ENCODE measurements at places on chromosomes 5 and 9. TPM values are rescaled to one million over a fixed set of nuclear protein-coding genes. Genes with fewer than 3 reads are reported as not detected.

DNA sequence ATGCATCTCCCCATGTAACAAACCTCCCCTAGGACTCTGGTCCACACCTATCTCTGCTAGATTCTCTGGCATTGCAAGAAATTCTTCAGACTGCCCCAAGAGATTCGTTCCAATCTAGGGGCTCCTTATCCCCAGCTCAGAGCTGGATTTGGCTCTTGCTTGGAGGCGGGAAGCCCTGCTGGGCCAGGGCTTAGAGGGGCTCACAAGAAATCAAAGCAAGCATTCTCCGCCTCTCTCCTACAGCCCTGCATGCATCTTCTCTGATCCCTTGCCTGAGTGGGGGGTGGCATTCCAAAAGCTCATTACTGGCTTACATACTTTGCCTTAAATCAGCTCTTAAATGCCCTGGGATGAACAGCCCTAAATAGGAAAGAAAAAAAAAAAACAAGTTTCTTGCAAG, 75.8 kb downstream of the KCNIP1 start:
- no peak for DNase-seq

GRCh38 chr5:57753446-57753845, 270.8 kb upstream of the ACTBL2 start:
- DNase-seq = peak; percentile 30

GRCh38 chr5:135398160-135398854, 724 bp downstream of the MACROH2A1 start:
- no peak for DNase-seq

DNA sequence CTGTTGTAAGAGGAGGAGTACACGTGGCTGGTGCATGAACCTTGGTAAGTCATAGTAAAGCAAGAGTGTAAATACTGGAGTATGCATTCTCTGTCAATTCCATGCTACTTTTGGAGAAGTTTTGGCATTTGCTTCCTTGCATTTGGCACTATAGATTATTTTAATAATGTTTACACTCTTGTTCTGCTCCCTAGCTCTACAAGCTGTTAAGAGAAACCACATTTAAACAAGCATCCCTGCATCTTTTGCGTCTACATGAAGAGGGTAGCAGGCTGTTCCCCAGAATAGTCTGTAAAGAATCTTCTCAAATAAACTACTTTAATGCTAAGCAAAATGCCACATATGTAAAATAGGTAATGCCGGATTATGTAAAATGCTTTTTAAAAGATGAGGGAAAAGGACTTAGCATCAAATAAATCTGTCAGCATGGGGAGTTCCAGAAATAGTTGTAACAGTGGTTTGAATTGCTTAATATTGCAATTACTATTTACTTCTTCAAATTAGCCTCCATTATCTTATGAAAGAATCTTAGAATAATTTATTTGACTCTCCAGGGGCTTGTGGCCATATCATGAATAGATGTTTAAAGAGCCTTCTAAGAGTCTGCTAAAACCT, 2127.3 kb upstream of the WWC1 start:
- DNase-seq = no peak

- peak; percentile 70 for DNase-seq
Measured at GRCh38 chr5:138752951-138753793, at the start of gene CTNNA1. TSS of gene CTNNA1 (plus strand) at chr5:138753425. CDS start at chr5:138781925, 28,500 bp downstream.

- DNase-seq = no peak
Measured at GRCh38 chr5:90347462-90347861, 62.1 kb downstream of the CETN3 start.

- peak; percentile 77 for DNase-seq
Measured at GRCh38 chr9:32378496-32378895, 5.9 kb upstream of the ACO1 start.

- no peak for DNase-seq
Measured at GRCh38 chr9:137544176-137544760, 5.9 kb downstream of the PNPLA7 start.

GRCh38 chr5:171288066-171288465, 21.0 kb upstream of the TLX3 start:
- DNase-seq = no peak

DNA sequence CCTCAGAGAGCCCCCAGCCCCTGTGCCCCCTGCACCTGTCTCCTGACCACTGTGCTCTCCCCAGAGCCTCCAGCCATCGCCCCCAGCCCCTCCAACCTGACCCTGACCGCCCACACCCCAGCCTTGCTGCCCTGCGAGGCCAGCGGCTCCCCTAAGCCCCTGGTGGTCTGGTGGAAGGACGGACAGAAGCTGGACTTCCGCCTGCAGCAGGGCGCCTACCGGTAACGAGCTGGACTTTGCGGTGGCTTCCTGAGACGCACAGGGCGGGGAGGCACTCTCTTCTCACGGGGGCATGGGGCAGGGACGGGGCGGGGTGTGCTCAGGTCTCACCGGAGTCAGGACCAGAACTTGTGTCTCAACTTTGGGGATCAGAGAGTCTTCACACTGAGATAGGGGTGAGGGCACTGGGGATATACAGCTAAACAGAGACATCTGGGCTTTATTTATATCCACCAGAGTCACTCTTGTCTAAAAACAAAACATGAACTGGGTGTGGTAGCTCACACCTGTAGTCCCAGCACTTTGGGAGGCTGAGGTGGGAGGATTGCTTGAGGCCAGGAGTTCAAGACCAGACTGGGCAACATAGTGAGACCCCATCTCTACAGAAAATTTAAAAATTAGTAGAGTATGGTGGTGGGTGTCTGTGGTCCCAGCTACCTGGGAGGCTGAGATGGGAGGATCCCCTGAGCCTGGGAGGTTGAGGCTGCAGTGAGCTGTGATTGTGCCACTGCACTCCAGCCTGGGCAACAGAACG, 46.1 kb upstream of the ASS1 start:
- DNase-seq = no peak

- DNase-seq = no peak
Measured at GRCh38 chr9:107870927-107871680, 381.5 kb upstream of the KLF4 start.

GRCh38 chr5:79560771-79561524, 47.0 kb upstream of the HOMER1 start:
- DNase-seq = no peak

GRCh38 chr9:71218774-71219173, 97.4 kb upstream of the TRPM3 start:
- DNase-seq = no peak

- DNase-seq = no peak
Measured at GRCh38 chr5:139682016-139682975, 34.1 kb downstream of the CXXC5 start.

GRCh38 chr5:159673538-159673937, 242.7 kb upstream of the ADRA1B start:
- DNase-seq = no peak

DNA sequence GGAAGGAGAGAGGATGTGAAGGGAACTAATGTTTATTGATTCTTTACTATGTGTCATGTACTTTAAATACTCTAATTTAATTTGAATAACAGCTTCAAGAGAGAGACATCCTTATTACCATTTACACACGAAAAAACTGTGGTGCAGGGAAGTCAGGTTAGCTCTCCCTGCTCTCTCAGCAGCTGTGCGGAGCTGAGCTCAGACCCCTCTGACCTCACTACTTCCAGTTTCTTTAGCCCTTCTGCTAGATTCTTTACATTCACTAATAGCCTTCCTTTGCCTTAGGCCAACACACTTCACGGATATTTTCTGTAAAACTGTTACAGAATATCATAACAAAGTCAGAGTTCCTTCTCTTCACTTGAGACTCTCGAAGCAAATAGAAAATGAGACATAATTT, 131.3 kb upstream of the ARRDC3 start:
- no peak for DNase-seq

GRCh38 chr5:125897089-125897488, 526.1 kb upstream of the GRAMD2B start:
- DNase-seq = no peak

DNA sequence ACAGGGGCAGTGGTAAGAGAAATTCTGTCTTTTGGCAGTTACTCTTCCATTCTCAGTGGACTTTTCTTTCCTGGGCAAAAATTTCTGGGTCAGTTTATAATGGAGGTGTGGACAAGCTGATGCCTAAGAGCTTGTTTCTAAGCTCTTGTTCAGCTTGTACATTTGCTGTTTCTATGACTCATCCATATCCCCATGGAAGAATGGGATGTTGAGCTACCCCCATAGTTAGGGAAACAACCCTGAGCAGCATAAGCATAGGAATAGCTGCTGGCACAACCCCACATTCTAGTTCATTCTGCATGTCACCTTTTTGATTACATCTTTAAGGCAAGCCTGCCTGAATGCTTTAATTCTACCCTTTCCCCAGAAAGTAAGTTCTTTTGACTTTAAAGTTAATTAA, 173.3 kb downstream of the PSAT1 start:
- DNase-seq = no peak

DNA sequence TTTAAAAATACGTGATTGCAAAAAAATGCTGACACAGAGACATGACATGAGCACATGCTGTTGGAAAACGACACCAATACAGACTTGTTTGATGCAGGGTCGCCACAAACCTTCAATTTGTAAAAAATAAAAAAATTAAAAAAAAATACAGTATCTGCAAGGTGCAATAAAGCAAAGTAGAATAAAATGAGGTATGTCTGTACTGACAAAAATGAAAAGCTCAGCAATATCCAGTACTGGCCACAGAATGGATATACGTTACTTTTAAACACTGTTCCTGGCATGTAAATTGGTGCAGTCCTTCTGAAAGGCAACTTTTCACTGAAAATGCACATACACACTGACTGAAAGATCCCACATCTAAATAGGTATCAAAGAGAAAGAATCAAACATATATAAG, 27.1 kb upstream of the C9orf40 start:
- no peak for DNase-seq

- peak; percentile 95 for DNase-seq
Measured at GRCh38 chr9:97900103-97900737, 22.1 kb downstream of the TRMO start.

DNA sequence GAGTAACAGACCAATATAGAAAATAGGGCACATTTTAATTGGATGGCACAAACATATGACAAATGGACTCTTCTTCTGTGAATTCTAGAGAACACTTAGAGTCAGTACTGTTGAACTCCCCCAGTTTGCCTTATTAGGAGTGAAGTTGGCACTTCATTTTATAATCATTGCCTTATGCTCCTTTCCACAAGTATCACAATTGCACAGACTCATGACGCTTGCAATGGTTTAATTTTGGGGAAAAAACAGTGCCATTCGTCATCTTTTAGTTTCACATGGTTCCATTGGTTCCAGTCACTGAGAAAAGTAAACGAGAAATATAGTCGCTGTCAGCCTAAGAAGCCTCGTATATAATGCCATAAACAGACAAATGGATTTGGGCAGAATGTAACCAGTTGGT, 71.2 kb downstream of the LURAP1L start:
- no peak for DNase-seq

DNA sequence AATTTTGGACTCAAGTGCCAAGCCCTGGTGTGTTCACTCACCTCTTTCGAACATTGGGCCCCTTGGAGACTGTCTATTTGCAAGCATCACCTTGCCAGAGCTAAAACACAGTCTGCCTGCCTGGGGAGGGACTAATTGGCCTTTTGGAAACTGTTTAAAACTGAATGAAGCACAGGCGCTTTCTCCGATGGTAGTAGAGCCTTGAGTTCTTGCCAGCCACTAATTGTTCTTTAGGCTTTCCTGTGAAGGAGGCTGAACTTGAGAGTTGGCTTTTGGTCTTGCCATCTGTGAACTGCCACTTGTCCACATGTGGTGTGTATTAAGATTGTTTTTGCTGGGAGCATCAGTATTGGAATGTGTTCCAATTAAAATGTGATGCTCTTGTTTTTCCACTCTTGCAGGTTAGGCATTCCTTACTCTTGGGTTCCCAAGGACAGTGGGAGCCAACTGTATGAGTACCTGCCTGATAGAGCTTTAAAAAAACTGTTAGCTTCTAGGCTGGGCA, 26.0 kb downstream of the GARNL3 start:
- no peak for DNase-seq

DNA sequence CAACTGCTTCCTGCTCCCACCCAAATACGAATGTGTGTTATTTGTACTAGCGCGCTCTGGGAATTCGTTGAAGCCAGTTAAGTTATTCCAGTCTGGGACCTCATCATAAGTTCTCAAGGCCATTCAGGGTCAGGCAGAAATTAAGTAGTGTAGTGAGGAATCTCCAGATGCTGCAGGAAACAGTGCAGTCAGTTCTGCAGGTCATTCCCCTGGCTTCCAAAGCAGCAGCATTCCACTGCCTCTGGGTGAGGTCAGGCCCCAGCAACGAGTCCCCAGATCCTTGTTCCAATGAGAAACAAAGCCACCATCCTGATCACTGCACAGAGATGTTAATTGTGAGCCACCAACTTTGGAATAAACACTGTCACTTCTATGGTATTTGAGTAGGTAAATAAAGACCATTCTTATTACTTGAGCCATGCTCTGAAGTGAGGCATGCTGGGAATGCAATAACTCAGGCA, 33.1 kb downstream of the SVEP1 start:
- DNase-seq = no peak

DNA sequence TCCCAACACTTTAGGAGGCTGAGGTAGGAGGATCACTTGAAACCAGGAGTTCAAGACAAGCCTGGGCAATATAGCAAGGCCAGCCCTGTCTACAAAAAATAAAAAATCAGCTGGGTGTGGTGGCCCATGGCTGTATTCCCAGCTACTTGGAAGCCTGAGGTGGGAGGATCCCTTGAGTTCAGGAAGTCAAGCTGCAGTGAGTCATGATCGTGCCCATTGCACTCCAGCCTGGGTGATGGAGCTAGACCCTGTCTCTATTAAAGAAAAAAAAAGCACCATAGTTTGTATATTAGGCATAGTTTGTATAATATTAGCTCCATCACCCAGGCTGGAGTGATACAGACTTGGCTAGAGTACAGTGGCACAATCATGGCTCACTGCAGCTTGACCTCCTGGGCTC, 9.6 kb upstream of the NME5 start:
- DNase-seq = peak; percentile 54

- no peak for DNase-seq
Measured at GRCh38 chr9:114721491-114722079, 39.6 kb upstream of the TEX48 start.

The CMYA5 gene
- total RNA-seq = 0.11 TPM

The PTRH1 gene
- total RNA-seq = 26.9 TPM

The SLC4A9 gene
- total RNA-seq = 0.18 TPM

The SLC23A1 gene
- total RNA-seq = not detected

The PAEP gene
- 41.1 TPM for total RNA-seq

The BHMT2 gene
- not detected for total RNA-seq

The UBE2QL1 gene
- total RNA-seq = 0.03 TPM

The HSPA5 gene
- 65.9 TPM for total RNA-seq

The SPATA6L gene
- total RNA-seq = 1.3 TPM

The PCDHA4 gene
- 0.67 TPM for total RNA-seq

The NR6A1 gene
- total RNA-seq = 7.8 TPM

The LCN15 gene
- 0.05 TPM for total RNA-seq

The TMEM38B gene
- total RNA-seq = 45.6 TPM

The SLC1A3 gene
- total RNA-seq = 6.6 TPM

The SGCD gene
- 32.3 TPM for total RNA-seq

The TMEM215 gene
- not detected for total RNA-seq

The FOXD4L3 gene
- total RNA-seq = not detected

All from SK-MEL-5 (cell line).